ENCODE measurements at places on chromosomes 7 and 10.

- DNase-seq: no peak
Observed at GRCh38 chr10:7363700-7364099, 47.1 kb downstream of the SFMBT2 start.

DNA sequence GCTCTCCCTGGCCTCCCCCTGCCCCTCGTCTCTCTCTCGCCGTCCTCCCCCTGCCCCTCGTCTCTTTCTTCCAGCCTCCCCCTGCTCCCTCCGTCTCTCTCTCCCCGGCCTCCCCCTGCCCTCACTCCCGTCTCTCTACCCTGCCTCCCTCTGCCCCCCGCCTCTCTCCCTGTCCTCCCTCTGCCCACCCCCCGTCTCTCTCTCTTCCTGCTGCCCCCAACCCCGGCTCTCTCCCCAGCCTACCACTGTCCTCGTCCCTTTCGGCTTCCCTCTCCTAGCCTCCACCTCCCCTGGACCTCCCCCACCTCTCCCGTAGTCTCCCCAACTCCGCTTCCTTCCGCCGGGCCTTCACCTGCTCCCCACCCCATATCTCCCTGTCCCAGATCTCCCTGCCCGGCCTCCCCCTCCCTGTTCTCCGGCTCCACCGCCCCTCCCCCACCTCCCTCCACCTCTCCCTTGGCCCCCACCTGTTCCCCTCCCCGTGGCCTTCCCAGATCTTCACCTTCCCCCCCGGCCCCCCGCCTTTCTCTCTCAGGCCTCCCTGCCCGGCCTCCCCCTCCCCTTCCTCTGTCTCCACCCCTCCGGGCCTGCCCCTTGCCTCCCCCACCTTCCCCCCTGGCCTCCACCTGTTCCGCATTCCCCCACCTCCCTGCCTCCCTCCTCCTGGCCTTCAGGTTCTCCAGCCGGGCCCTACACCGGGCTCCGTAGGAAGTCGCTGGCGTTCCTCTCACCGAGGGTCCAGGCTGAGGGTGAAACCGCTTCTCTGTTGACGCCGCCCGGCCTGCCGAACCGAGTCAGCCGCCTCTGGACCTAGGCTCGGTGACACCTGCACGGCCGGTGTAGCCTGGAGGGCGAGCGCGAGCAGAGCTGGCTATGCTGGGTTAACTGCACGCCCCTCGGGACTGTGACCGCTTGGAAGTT, 1.2 kb downstream of the GET4 start:
- no peak for DNase-seq

GRCh38 chr10:103186128-103186527, 6.9 kb downstream of the NT5C2 start:
- DNase-seq: no peak

- no peak for DNase-seq
Observed at GRCh38 chr7:64509583-64509982, 53.3 kb downstream of the ZNF680 start.

- no peak for DNase-seq
Observed at GRCh38 chr10:75143353-75143752, 31.9 kb downstream of the SAMD8 start.

- no peak for DNase-seq
Observed at GRCh38 chr7:38881947-38882684, 26.9 kb downstream of the VPS41 start.

- peak; percentile 61 for DNase-seq
Observed at GRCh38 chr7:4791738-4792536, 16.5 kb downstream of the AP5Z1 start.

- no peak for DNase-seq
Observed at GRCh38 chr10:77649333-77650331, 12.0 kb upstream of the KCNMA1 start.

GRCh38 chr10:63462442-63462841, 3.3 kb downstream of the JMJD1C start:
- no peak for DNase-seq

DNA sequence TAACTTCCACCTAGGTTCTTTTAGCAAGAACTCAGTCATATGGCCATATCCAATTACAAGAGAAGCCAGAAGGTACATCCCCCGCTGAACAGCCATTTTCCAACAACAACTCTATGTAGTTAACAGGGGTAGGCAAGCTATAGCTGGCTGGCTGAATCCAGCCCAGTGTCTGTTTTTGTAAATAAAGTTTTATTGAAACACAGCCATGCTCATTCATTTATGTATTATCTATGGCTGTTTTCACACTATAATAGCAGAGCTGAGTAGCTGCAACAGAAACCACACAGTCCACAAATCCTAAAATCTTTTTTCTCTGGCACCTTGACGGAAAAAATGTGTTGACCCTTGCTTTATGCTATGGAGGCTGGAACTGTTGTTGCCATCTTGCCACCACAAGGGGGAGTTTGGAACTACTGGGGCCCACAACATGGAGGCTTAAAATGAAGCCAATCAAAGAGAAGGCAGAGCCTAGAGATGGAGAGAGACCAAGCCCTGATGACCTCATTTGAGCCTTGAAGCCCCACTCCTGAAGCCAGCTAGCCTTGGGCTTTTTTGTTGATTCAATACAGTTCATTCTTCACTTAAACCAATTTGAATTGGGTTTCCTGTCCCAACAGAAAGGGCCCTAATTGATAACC, 33.3 kb upstream of the XPNPEP1 start:
- DNase-seq: no peak

DNA sequence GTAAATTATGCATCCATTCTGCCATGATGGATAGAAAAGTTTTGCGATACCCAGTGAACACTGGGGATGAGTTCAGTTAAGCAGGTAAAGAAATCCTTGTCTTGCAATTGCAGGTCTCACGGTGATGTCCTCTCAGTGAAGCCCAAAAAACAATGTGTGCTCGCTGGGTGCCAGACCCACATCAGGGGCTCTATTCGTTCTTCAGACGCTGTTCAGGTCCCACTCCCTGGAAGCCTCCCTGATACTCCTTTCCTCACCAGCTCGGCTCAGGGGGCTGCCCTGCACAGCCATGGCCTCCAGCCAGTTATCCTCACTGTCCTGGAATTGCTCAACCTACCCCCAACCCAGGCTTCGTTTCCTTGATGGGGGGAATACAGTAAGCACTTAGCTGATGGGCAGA, 323.5 kb downstream of the ADARB2 start:
- DNase-seq: no peak

DNA sequence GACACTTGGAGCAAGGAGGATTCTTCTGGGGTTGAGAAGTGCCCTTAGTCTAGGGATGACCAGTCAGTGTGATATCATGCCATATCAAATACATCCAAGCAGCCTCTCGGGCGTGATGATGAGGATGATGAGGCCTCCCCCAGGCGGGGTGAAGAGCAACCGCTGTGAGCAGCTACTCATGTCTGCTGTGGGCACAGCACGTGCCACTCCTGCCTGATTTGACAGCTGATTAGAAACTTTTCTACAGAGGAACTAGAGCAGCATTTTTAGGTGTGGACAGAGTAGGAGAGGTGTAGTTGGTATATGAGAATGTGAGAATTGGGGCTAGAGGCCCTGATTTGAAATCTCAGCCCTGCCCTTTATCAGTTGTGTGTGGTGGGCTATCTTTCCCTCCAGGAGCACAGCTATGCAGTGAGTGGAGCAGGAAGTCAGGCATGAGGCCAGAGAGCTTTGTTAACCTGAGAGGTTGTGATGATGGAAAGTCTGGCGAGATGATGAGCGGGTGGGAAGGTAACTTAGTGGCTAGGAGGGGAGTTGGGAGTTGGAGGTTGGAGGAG, 49.6 kb upstream of the COBL start:
- DNase-seq: no peak

DNA sequence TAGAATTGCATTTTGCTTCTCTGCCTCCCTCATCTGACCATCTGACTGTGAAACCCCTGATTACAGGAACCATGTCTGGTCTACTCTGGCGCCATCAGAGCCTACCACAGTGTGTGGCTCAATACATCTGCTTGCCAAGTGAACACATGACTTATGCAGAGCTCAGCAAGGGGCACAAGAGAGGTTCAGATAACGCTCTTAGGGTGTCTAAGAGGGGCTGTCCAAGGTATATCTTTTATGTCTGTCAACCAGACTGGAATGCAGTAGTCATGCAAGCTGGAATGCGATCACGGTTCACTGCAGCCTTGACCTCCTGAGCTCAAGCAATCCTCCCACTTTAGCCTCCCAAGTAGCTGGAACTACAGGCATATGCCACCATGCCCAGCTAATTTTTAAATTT, 10.3 kb upstream of the RRP12 start:
- no peak for DNase-seq

GRCh38 chr7:48466713-48467112, 295.5 kb downstream of the ABCA13 start:
- DNase-seq: no peak

DNA sequence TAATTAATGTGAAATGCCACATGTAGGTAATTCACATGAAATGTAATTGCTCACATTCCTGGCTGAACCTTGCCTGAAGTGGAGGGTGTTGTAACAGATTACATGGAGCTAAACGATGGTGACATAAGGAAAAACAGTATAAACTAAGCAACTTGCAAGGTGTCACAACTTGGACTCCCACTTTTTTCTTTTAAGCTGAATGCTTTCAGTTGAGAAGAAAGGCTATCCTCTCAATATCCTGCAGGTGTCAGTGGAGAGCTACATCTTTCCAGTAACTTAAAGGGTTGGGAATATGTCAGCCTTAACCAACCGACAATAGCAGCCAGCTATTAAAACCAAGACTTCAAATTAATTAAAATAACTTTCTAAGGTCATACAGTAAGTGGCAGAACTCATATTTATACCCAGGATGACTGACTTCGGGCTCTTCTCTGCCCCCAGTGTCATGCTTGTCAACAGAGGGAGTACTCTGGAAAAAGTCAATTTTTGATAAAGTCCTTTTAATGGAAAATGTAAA, 33.7 kb downstream of the NRBF2 start:
- peak; percentile 93 for DNase-seq

DNA sequence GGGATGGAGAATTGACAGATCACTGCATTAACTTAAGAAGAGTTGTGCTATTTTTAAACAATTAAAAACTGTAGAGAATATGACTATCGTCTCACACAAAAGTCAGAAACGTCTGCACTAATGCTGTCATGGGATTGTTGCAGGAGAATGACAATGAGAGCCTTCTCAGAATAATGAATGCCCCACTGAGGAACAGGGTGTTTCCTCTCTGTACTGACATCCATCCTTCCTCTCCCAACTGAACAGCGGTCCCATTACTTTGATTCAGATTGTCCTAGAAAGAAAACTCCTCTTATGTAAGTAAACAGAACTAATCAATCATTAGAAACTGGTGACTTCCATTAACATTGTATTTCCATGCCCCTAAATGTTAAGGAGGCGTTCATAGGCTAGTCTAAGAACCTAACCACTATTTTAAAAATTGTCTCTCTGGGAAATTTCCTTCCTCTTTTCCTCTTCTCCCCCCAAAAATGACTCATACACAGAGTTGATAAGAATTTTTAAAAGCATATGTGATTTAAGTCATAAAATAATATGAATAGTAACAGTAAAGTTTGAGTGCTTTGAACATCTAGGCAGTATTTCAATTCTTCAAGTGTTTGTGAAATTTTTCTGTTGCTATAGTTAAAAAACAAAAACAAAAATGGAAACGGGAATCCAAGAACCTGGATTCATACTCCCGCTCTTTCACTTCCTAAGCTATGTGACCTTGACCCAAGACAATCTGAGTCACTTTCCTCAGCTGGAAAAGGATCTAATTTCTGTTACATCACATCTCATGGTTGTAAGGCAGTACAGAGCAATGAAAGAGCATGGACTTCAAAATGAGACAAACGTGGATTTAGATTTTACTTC, 12.7 kb upstream of the MACC1 start:
- peak; percentile 30 for DNase-seq

- no peak for DNase-seq
Observed at GRCh38 chr10:118903251-118903650, 126.3 kb upstream of the NANOS1 start.

DNA sequence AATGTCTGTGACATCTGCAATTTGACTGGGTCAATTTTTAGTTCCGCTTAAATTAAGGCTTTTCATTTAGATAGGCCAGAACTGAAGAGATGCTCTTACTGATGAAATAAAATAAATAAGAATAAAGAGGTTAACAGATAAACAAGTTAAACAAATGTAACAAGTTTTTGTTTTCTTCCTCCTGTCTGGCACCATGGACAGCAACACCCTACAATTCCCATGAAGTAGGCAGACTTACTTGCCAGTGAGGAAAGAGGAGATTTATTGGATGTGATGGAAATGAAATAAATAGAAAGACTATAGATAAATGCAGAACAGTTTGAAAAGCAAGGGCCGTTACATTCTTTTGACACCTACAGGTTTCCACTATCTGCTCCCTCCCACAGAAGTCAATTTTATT, 118.5 kb downstream of the AMPH start:
- DNase-seq: no peak

- DNase-seq: no peak
Observed at GRCh38 chr7:103689255-103689654, 243.2 kb upstream of the SLC26A5 start.

- no peak for DNase-seq
Observed at GRCh38 chr10:17643339-17643754, 604 bp upstream of the STAM start.

GRCh38 chr10:52774182-52774581, 1.6 kb upstream of the MBL2 start:
- no peak for DNase-seq

- no peak for DNase-seq
Observed at GRCh38 chr7:102874166-102874829, 38.5 kb upstream of the LRRC17 start.

DNA sequence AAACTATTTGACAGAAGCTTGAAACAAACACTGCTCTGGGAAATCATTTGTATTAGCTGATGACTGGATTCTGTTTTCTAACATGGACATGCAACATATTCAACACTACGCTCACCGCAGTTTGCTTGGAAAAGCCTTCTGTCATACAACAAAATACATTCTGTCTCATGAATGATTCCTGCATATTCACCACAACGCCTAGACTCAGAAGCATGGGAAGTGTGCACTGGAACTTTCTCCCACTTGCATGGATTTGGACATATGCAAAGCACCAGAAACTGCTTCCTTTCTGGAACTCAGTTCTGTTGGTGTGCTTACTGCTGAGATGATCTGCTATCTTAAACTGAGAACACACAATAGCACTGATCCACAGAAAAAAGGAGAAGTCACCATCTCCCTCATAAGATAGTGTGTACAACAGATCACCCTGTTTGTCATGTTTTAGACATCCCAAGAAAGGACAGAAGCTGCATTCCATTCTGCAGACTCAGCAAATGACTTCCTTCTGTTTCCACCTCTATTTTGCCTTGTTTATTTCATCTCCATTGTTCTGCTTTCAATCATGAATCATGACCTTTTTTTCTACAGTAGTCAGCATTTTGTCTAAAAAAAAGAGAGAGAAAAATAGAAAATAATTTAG, 115.8 kb downstream of the HTR7 start:
- DNase-seq: peak; percentile 58

DNA sequence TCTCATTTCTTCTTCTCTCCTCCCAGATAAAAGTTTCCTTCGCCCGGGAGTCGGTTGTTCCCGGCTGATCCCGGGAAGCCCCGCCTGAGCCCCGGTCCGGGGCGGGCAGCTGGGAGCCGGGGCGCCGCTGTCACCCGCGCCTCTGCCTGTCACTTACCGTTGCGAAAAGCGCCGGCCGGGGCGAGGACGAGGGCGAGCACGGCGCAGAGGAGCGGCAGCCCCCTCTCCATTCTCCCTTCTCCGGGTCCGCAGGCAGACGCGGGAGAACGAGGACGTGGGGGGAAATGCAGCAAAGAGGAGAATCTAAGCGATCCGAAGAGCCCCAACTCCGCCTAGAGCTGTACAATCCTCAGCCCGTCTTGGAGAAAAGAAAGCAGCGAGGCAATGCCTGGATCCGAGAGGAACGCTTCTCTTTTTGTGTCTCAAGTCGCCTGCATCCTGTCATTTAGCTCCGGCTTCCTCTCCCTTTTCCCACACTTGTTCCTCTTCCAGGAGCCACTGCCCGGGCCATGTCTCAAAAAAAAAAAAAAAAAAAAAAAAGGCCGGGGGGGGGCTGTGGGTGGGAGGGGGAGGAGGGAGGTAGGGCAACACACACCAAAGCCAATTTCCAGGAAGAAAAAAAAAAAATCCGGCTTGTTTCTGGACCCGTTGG, at the start of gene NRP1:
TSS of gene NRP1 (minus strand) at position 515 of the 652 bp plus-strand sequence. CDS start at position 230, 285 bp downstream.
- DNase-seq: no peak

Data from pons (tissue), 1 donor.